ENCODE measurements at places on chromosomes 2 and 18. TPM values are rescaled to one million over a fixed set of nuclear protein-coding genes. Genes with fewer than 3 reads are reported as not detected.
A peak's percentile ranks its signal among the peaks of the same experiment; 100 is the strongest.

KDM3A gene
- total RNA-seq, result 31.8 TPM

BBS5 gene
- 0.38 TPM for total RNA-seq

TM4SF20 gene
- not detected for total RNA-seq

FIGN gene
- total RNA-seq, result 3.1 TPM

CDH7 gene
- total RNA-seq, result not detected

NEU2 gene
- not detected for total RNA-seq

ITSN2 gene
- total RNA-seq, result 30.4 TPM

GRCh38 chr2:200592406-200593075 is 6.7 kb downstream of the AOX1 start:
- no peak for DNase-seq

DNA sequence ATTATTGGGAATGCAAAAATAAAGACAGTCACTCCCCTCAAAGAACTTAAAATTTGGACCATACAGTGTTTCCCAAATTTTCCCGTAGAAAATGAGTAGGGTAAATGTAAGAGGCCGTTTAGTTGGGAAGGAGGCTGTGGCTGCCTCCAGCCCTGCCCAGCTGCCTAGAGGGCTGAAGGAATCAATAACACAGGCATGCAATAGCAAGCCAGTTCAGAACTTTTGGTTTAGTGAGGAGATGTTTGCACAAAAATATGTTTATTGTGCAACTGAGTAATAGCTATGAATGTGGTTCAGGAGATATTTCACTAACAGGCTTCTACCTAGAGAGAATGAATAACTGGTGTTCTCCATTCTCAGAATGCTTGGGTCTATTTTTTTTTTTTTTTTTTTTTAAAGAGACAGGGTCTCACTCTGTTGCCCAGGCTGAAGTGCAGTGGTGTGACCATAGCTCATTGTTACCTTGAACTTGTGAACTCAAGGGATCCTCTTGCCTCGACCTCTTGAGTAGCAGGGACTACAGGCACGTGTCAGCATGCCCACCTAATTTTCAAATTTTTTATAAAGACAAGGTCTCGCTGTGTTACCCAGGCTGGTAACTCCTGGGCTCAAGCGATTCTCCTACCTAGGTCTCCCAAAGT is 23.6 kb downstream of the UGP2 start:
- no peak for DNase-seq

DNA sequence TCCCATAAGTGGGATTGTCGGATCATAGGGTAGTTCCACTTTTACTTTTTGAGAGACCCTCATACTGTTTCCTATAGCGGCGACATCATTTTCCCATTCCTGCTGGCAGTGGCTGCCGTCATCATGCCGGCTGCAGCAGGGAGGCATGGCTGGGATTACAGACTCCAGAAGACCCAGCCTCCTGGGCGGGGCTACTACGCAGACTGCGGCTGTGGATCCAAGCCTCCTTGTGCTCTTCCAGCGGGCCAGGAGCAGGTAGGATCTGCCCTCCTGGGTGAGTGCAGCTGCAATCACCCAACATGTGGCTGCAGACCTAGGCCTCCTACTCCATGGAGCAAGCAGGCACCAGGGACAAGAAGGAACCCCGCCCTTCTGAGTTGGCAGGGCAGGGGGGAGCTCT is 359.2 kb downstream of the GALR1 start:
- DNase-seq, result no peak

DNA sequence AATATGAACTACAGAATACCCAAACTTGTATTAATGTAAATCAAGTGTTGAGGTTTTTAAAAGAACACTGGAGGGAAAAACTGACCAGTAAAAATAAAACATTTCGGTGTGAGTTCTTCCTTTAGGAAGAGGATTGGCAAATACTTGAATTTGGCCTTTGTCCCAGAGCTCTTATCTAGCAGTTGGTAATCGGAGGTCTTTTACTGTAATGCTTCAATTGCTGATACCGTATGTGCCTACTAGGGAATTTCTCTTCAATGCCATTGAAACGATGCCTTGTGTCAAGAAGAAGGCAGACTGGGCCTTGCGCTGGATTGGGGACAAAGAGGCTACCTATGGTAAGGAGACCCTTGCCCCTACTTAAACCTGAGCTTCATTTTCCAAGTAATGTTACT is 4.1 kb downstream of the RRM2 start:
- no peak for DNase-seq

- DNase-seq, result peak; percentile 10
Observed at GRCh38 chr2:165357758-165358157, 111.7 kb upstream of the CSRNP3 start.

DNA sequence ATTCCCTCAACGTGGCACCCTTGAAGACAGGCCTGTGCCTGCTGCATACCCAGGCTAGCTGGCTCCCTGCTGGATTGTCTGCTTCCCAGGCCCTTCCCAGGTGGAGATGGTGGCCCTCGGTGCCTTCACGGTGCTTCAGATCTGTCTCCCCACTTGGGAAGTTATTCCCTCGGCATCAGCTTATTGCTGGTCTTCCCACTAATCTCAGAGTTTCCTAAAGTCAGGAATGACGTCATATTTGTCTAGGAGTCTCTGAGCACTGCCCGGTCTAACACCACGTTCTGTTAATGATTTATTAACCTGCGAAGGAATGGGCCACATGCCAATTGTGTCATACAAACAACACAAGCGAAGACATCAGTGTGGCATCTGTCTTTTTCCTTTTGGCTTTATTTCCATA is 269.8 kb upstream of the ID2 start:
- no peak for DNase-seq

GRCh38 chr18:48989304-48990303 is 38.8 kb upstream of the SMAD7 start:
- no peak for DNase-seq

DNA sequence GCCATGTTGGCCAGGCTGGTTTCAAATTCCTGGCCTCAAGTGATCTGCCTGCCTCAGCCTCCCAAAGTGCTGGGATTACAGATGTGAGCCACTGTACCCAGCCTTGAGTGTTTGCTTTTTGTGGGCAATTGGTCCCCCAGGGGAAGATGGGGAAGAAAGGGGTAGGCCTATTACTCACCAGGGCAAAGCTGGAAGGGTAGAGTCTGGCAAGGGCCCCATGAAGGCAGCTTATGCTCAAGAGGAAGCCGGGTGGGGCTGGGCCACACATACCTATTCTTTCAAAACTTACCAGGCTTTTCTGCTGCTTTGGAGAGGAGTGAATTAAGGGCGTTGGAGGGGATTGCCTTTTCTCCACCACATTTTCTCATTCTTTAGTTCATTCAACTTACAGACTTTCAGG is 24.5 kb upstream of the CD28 start:
- DNase-seq, result no peak

- DNase-seq, result no peak
Observed at GRCh38 chr2:85199698-85200097, 66.5 kb downstream of the TCF7L1 start.

DNA sequence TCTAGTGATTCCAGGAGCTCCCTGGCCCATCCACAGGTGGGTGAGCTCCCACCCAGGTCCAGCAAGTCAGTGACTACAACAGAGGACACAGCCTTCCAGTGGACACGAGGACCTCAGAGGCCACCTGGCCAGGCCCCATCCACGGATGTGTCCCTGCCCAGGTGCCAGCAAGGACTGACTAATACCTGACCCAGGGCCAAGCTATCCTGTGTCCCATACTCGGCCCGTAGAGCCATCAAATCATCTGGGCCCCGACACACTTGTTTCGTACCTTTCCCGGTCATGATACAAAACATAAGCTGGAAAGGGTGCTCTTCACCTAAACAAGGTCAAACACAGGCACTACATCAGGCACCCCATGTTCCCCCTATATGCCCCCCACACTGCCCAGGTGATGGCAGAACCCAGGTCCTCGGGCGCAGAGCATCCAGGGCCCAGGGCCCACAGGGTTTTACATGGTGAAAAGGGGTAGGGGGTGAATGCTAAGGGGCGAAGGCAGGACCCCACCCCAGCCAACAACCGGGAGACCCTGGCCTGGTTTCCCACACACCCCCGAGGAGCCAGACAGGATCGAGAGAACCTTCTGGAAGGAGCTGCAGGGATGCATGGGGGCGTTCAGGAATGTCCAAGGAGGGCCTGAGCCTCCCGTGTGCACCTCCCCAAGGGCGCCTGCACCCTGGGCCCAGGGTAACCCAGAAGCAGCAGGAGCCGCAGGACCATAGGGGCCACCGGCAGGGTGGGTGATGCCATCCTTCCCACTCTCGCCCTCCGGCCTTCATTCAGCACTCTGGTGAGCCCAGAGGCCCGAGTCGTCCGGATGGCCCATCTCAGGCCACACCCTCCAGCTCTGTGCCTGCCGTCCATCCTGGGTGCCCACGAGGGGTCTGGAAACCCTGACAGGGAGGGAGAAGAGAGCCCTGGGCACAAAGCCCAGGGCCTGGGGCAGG is 94.3 kb downstream of the HDAC4 start:
- no peak for DNase-seq

GRCh38 chr2:529424-529823 is 147.8 kb downstream of the TMEM18 start:
- DNase-seq, result peak; percentile 64

All from PC-9 (cell line).